ENCODE measurements at places on chromosomes 5 and 9.

DNA sequence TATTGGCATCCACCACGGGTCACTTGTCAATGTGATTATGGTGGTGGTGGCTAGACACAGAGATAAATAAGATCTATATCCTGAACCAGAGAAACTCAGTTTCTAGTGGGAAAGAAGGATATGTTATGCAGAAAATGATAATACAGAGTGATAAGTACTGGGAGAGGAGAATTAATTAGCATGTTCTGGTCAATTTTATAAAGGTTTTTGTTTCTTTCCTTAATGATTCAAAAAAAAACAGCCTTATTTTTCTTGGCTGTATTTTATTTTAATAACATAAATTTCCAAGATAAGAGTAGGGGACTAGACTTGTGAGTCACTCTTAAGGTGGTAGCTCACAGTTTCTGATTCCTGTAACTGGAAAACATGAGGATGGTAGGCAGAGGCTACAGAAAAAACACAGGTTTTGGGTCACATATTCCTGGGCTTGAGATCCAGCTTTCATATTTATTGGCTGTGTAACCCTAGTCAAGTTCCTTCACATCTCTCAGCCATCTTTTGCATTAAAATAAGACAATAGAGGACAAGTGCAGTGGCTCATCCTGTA, 350.3 kb upstream of the RPS23 start:
- no peak for DNase-seq

GRCh38 chr5:97670447-97670846, 487.4 kb upstream of the RIOK2 start:
- DNase-seq = no peak

- DNase-seq = no peak
These were observed 135.6 kb downstream of the NTRK2 start for GRCh38 chr9:84804951-84805694.

DNA sequence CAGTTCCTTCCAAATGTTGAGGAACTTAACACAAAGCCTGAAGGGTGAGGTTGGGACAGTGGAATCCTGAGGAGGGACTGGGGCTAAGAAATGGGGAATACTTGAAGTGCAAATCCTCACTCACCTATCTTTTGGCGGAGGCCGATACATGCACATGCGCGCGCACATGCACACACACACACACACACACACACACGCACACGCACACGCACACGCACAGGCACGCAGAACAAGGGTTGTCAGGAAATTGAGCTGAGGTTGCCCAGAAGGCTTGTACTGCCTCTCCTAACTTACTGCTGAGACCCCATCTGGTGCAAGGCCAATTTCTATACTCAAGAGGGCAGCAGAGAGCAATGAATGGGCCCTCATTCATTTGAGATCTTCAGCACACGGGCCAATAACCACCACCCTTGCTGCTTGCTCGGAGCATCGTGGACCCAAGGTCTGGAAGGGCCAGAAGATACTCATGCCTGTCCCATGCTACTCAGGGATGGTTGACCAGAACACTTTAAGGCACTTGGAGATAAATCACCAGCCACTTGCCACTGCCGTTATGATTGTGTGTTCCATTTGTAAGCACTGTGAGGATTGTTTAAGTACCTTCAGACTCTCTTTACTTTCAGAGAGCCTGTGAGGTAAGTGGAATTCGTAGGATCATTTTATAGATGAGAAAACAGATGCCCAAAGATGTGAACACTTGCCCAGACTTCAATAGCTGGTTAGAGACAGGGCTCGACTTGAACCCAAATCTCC, 21.5 kb downstream of the BTF3 start:
- DNase-seq = peak; percentile 88

DNA sequence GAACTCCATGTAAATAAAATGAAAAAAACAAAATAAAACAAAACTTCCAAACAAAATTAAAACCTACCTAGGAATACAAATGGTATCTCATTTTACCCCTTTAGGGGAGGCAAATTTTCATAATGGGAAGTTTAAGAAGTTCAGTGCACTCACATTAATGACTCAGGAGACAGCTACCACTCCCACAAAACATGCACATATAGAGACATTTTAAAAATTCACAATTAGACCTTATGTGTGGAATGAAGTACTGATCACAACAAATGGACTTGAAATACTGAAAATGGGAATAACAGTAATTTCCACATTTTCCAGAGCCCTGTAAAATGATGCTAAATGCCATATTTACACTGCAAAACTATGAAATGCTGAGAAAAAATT, 91.8 kb downstream of the FANCC start:
- no peak for DNase-seq

DNA sequence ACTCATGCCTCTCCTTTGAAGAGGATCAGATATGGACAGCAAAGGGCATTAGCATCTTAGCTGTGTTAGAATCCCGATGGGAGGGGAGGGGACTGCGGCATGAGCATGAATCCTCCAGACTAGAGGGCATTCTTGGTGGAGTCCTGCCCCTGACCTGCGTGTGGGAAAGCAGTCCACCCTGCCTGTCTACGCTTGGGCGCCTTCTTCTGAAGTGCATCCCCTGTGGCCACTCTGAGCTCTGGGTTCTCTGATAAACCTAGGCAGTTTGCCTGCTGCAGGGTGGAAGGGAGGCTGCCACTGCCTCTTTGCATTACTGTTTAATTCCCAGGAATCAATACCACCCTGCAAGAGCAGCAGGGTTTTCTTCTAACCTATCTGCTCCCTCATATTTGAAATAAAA, 169.3 kb downstream of the INSYN2B start:
- no peak for DNase-seq

GRCh38 chr9:120484162-120484561, 95.8 kb downstream of the CDK5RAP2 start:
- DNase-seq = no peak

DNA sequence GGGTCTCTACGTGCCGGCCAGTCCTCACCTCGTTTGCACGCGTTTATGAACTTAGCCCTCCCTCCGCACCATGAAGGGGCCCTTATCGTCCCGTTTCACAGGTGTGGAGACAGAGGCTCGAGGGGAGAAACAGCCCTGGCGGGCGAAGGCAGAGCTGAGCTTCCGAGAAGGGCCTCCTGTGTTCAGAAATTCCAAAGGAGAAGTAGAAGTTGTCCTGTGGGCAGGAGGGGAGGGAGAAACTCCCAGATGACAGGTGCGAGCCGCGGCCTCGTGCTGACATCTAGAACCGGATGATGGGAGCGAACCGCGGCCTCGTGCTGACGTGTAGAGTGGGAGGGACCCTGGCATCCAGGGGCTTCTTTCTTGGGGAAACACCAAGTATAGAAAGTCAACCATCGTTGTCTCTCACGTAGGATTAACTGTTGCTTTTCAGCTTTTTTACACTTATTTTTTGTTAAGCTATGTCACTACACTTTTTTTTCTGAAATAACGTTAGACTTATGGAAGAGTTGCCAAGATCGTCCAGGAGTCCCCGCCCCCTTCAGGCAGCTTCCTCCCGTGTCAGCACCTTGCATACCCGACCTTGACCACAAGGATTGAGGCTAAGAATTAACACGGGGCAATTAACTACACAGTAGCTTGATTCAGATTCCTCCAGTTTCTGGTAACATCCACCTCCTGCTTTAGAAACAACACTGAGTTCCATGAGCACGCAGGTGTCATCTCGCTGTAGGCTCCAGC, 42.8 kb upstream of the NKD2 start:
- no peak for DNase-seq

DNA sequence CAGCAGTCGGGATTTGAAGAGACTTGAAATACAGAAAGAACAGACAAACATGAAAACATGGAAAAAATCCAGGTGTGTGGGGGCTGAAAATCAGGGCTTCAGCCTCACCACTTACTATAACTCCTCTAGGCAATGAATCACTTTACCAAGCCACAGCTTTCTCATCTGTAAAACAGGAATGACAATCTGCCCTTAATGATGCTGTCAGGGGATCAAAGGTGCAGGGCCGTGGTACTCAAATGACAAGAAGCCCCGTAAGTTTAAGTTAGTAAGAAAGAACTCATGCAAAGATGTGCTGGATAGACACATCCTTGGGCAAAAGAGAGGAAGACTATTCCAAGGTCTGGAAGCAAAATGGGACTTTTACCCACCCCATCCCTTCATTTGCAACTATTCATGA, 34.7 kb downstream of the FBXW2 start:
- no peak for DNase-seq

DNA sequence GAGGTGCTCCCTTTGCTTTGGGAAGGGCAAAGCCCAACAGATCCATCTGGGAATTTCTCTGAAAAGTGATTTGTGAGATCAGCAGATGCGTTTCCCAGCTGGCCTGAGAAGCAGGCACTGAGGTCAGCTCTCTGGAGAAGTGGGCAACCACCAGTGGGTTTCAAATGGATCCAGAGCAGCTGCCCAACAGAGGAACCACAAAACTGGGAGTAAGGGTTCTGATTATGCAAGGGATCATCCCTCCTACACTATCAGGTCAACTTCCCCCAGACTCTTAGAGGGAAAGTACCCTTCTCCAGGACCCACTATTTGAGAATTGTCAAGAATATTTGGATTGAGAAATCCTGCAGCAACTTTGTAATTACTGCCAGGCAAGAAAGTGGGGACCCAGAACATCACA, 21.7 kb downstream of the CCL28 start:
- DNase-seq = no peak

GRCh38 chr5:104178066-104178465, 615.5 kb upstream of the NUDT12 start:
- no peak for DNase-seq

DNA sequence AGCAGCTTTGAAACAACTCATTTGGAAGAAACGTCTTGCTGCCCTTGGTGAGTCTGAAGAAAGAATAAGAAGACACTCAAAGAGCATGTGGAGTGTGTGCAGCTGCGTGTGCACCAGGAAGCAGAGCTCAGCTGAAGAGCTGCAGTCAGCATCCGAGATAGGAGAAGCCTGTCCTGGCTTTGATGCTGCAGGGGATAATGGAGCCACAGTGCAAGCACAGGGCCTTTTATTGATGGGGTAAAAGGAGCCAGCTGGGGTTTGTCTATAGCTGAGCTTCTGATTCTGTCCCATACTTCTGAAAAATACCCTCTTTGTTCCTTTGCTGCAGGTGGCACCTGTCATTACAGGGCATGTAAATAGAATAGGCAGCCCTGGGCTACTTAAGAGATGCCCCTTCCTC, 375.7 kb upstream of the ZNF462 start:
- DNase-seq = no peak

DNA sequence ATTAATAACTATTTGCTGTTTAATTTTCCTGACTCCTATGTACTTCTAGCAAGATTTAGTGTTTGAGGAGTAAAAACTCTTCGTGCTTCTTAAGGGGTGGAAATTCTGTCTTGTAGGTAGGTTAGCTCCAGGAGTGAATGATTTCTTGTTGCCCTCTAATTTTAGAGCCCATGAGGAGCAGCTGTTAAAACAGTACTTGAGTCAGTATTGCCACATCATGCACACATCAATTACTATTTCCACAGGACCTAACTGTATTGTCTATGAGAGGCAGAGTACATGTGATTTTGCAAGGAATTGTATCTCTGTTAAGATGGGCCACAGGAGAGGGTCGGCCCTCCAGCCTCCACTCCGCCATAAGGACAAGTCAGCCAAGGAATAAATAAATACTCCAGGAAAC, 91.2 kb downstream of the PDZD2 start:
- DNase-seq = no peak

DNA sequence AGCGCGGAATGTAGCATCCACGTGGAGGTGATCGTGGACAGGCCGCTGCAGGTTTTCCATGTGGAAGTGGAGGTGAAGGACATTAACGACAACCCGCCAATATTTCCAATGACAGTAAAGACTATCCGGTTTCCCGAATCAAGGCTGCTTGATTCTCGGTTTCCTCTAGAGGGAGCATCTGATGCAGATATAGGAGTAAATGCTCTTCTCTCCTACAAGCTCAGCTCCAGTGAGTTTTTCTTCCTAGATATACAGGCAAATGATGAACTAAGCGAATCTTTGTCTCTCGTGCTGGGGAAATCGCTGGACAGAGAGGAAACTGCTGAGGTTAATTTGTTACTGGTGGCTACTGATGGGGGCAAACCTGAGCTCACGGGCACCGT, 598 bp downstream of the PCDHA2 start:
- DNase-seq = no peak

GRCh38 chr9:37927601-37928551, 23.9 kb upstream of the SLC25A51 start:
- no peak for DNase-seq

- DNase-seq = no peak
These were observed 436.0 kb downstream of the CETN3 start for GRCh38 chr5:89973516-89973915.

DNA sequence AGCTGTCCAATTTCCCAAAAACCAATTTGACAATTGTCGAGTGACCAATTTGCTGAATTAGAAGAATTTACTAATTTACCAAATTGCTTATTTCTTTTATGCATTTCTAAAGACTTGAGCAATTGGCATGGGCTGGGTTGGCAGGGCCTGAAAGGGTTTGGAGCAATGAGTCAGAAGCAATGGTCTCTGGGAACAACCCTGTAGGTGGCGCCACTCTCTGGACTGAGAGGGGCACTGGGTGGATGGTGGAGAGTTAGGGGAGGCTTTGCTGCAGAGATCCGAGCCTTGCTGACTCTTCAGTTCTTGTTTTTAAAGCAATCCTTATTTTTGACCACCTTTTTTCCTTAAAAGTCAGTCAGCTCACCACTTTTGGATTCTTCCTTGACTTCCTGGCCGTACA, 71.5 kb upstream of the RPS23 start:
- no peak for DNase-seq

GRCh38 chr9:35341021-35341420, 148.9 kb upstream of the RUSC2 start:
- DNase-seq = no peak

DNA sequence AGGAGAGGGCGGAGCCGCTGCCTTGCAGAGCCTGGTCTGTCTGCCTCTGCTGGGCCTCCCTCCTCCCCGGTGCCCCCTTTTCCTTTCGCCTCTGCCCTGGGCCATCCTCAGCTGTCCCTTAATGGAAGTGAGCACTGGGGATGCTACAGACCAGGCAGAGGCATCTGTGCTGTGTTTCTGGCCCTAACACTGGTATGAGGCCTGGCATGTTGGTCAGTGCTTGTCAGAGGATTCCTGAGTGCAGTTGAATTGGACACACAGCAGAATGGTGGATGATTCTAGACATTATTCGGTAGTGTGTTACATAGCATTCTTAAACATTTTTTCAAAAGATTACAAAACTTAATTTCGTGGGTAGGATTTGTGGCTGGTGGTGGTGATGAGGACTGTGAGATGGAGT, 88.6 kb downstream of the EHMT1 start:
- DNase-seq = no peak

DNA sequence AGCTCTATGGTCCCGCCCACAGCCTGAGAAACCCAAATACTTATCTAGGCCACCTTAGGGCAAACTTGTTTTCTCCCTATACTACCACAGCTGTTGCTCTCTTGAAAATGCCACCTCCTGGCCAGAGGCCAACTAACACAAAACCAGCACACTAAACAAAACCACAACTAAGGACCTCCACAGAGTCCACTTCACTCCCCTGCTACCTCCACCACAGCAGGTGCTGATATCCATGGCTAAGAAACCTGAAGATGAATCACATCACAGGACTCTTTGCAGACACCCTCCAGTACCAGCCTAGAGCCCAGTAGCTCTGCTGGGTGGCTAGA, 108.4 kb downstream of the ALDH1A1 start:
- DNase-seq = no peak
